ENCODE measurements at places on chromosomes 5 and 9.

DNA sequence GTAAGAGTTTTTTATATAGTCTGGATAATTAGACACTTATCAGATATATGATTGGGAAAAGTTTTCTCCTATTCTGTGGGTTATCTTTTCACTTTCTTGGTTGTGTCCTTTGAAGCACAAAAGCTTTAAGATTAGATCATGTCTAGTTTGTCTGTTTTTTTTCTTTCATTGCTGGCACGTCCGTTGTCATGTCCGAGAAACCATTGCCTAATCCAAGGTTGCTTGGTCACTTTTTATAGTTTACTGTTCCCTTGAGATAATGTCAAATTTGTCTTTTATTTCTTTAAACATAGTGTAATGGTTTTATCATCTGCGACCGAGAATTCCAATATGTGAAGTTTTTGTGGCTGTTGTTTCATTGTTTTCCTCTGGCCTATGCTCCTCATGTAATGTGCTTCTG lies 28.8 kb downstream of the GARNL3 start:
- DNase-seq, result no peak

DNA sequence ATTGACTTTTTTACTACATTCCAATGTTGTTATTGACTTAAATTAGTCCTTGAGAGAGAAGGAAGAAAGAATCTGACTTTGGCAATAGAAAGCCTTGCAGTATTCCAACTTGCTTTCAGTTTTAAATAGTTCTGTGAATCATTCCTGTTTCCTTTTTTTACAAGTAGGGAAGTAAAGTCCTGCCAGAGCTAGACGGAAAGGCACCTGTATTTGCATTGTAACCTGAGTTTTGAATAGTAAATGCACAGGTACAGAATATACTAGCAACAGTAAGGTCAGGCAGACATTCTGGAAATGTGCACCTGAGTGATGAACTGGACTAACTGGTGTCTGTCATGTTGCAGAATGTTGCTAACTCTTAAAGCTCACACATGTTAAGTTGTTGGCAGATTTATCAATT lies 100.9 kb downstream of the PRKACG start:
- no peak for DNase-seq

DNA sequence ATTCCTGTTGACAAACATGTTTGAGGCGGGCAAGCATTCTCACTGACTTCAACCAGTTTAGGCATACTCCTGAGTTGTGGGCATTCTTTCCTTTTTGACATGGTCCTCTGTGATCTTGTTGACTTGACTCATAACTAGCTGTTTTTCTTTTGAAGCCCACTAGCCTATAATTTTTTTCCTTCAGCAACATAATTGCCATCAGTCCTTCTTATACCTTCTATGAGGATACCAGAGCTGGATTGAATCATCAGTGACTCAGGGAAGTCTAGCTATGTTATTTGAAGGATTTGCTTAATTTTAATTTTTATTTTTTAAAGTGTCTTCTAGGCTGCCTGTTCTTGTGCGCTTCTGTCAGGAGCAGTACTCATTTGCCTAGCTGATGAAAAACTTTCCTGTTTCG lies 259.5 kb downstream of the NR3C1 start:
- DNase-seq, result no peak

DNA sequence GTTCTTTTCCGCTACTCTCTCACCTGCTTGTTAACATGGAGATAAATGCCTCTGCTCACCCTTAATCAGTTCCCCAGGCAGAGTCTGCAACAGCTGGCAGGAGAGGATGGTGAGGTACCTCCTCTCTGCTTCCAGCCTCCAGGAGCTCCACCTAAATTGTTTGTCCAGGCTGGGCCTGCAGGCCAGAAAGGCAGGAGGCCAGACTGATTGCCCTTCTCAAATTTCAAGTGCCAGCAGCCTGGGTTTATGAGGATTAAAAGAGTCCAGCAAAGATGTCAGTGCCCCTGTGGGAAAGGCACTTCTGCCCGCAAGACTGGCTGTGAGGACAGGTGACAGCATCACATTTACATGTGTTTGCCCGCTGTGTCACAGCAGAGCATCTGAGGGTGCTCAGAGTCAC lies 19.8 kb downstream of the CORO2A start:
- no peak for DNase-seq

DNA sequence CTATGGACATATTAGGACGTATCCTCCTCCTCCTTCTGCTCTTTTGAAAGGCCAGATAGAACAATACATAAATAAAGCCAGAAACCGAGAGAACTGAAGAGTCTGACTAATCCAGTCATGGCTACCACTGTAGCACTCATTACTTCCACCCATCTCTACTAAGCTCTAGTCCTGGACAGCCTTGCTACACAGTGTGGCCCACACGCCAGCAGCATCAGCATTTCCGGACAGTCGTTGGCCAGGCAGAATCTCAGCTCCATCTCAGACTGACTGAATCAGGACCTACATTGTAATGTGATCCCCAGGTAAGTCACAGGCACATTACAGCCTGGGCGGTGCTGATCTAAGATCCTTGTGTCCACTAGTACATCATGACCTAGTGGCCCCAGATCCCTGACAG lies 182.9 kb downstream of the DRD1 start:
- no peak for DNase-seq

GRCh38 chr5:151138114-151138513 lies 19.5 kb downstream of the ANXA6 start:
- DNase-seq, result no peak

DNA sequence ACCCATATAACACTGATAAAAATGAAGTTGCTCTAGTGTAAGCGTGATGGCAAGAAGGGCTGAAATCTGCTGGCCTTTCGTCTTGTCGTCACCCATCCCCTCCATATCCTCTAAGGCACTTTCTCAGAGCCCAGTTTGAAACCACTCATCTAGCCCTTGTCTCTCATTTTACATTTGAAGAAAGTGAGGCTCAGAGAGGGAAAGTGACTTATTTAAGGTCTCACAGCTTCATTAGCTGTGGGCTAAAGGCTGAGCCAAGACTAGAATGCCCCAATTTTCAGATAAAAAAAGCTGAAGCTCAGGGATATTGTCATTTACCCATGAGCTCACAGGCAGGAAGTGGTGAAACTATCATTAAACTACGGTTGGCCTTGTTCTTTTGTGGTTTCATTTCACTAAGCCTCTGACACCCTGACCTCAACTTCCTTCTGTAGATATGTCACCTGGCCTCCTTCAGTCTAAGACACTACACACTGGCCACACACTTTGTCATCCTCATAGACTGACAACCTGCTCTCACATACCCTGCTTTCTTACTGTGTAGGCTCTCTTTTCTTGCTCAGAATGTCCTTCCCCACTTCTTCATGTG lies 176.7 kb upstream of the DMAC1 start:
- peak; percentile 39 for DNase-seq

DNA sequence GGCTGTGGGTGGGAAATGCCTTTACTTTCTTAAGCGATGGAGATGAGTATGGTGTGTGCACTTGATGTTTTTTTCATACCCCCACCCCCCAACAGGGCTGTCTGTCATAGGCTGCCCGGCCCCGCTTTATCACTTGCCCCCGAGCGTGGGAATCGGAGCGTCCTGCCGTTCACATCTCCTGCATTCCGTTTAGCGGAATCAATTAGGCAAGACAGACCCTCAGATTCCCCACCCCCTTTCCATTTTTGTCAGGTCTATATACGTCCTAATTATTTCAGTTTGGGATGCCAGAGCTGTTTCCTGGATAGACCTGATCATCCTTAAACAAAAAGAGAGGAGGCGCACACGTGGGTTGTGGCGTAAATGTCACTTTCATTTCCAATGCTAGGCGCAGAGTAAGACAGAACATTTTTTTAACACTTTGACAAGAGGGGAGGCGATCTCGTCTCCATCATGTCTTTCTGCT lies 217.2 kb downstream of the MEF2C start:
- no peak for DNase-seq

DNA sequence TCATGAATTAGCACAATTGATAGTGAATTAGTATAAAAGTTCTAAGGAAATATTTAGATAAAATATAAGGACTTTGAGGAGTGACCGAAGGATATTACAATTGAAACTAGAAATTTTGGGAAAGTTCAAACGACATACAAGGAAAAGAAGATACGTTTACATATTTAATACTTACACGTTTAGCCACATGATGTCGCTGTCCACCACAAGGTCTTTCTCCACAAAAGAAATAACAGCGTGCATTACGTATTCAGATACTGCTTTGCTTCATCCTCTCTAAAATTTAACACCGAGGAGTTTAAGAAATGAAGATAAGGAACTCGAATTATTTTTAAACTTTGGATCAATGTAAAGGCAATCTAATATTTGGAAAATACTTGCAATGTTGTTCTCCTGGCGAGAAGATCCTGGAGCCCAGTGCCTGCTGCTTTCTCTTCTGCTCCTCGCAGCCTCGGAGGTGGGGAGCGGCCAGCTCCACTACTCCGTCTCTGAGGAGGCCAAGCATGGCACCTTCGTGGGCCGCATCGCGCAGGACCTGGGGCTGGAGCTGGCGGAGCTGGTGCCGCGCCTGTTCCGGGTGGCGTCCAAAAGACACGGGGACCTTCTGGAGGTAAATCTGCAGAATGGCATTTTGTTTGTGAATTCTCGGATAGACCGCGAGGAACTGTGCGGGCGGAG lies at the start of gene PCDHA3:
PCDHA3 (plus strand) TSS at position 242 of the 678 bp plus-strand sequence.
- no peak for DNase-seq

GRCh38 chr5:179241175-179241574 lies 104.1 kb downstream of the ADAMTS2 start:
- no peak for DNase-seq

DNA sequence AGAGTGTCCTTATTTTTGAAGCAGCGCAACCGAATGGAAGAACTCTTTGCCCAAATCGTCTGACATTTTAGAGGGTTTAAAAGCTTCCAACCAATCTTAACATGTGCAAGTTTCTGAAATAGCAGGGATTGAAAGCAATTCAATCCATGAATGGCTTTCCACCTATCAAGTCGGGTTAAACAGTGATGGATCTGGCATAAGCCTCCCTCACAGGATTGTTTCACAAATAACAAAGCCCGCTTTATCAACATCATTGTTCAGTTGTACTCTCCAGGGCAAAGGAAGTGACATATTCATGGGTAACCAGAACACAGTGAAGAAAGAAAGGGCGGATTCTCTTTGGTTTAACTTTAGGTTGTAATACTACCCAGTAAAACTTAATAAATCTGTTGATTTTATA lies 497.3 kb downstream of the MTRR start:
- DNase-seq, result no peak

GRCh38 chr5:60809891-60810425 lies 34.1 kb downstream of the ELOVL7 start:
- no peak for DNase-seq

DNA sequence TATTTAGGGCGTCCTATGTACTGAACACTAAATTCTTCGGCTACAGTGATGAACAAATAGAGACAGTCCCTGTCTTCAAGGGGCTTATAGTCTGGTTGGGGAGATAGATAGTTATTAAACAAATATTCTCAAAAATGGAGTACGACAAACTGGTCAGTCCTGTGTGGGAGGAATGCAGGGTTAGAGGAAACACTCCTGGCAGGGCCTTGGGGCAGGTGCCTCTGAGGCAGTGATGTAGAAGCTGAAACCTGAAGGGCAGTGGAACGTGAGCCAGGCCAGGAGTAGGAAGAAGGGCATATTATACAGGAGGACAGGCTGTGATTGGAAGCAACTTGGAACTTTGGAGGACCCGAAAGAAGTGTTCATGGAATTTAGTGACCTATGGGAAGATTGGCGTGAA lies 133.4 kb downstream of the AOPEP start:
- DNase-seq, result no peak

Measured in stimulated activated naive CD4-positive, alpha-beta T cell treated with Interleukin-2 at 50 U/mL for 16 hours (primary cell).